Right lobe of liver (tissue), 6 donors: ENCODE measurements at places on chromosomes 1 and 21. TPM values are rescaled to one million over a fixed set of nuclear protein-coding genes. Genes with fewer than 3 reads are reported as not detected.

FOXO6 gene
- total RNA-seq = not detected

CFHR1 gene
- 513 TPM for total RNA-seq

TPRG1L gene
- 51.2 TPM for total RNA-seq

OR2T29 gene
- not detected for total RNA-seq

RLF gene
- 6.2 TPM for total RNA-seq

THEM5 gene
- not detected for total RNA-seq

DNA sequence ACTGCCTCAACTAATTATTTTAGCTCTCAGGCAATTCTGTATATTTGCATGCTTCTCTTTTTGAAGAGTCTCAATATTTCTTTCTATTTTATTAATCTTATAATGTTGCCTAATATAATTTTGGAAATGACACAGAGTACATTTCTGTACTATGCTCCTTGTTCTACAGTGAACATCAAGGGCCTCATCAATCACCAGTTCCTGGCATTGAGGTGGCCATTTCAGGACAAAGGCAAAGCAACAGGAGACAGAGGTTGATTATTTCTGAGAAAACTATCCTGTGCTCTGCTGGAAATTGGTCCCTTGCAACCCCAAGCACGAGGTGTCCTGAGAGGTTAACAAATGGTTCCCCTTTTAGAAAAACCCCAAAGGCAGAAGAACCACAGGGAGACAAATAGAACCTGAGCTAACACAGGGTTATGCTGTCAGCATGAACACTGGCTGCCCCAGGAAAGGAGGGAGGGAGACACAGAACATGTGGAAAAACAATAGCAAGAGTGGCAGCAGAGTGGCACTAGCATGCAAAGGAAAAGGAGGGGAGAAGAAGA is 63.9 kb upstream of the VAV3 start:
- DNase-seq = no peak

GRCh38 chr1:151611288-151611790 is 511 bp upstream of the SNX27 start:
- no peak for DNase-seq

DNA sequence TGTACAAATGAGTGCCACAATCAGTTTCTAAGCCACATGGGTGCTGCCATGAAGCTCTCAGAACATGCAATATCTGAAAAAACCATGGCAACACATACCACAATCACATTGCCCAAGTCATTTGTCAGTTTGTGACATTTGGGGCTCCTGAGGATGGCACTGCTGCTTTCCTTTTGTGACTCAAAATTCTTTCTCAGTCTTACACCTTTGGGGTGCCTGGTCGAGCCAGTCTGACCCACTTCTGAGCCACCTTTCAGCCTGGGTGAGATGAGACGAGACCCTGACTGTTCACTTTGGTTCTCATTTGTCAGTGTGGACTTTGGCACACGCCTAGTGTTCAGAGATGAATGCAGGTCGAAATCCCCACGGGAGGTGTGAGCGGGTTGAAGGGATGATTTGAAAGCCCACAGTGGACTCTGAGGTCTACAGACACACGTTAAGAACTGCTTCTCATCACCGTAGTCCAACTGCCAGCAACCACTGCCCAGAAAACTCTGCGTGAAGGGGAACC is 8.0 kb downstream of the BATF3 start:
- no peak for DNase-seq

- DNase-seq = peak; percentile 22
These were observed 40.4 kb downstream of the DAP3 start for GRCh38 chr1:155729031-155729898.

- DNase-seq = no peak
These were observed 36.7 kb downstream of the ATP2B4 start for GRCh38 chr1:203663294-203663693.

GRCh38 chr1:97820470-97821188 is 100.2 kb downstream of the DPYD start:
- no peak for DNase-seq

DNA sequence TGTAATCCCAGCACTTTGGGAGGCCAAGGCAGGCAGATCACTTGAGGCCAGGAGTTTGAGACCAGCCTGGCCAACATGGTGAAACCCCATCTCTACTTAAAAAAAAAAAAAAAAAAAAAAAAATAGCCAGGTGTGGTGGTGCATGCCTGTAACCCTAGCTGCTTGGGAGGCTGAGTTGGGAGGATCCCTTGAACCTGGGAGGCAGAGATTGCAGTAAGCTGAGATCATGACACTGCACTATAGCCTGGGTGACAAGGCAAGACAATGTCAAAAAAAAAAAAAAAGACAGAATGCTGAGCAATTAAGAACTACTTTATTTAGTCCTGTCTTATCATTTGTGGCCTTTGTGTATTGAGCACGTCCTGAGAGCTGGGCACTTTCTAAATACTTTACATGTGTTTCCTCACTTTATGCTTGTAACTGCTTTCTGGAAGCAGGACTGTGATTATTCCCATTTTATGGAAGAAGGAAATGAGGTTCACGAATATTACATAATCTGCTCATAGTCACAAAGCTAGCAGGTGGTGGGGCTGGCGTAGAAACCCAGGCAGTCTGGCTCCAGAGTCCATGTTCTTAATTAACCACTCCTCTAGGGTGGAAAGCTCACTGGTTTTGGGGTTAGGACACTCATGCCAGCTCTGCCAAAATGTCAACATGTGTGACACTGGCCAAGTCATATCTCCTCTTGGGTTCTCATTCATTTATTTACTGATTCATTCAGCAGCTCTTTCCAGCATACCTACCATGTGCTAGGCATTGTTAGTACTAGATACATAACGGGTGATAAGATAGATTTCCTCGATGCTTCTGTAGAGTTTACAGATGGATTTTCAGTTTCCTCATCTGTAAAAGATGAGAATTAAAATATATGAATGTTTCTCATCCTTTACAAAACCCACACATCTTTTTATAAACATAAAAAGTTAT is 57.7 kb downstream of the DDR2 start:
- peak; percentile 31 for DNase-seq

GRCh38 chr1:235329139-235329902 is 951 bp downstream of the GGPS1 start:
- DNase-seq = no peak

GRCh38 chr1:150150133-150151021 is 661 bp downstream of the PLEKHO1 start:
- DNase-seq = peak; percentile 36

- no peak for DNase-seq
These were observed 21.5 kb downstream of the RPL5 start for GRCh38 chr1:92853299-92853698.

DNA sequence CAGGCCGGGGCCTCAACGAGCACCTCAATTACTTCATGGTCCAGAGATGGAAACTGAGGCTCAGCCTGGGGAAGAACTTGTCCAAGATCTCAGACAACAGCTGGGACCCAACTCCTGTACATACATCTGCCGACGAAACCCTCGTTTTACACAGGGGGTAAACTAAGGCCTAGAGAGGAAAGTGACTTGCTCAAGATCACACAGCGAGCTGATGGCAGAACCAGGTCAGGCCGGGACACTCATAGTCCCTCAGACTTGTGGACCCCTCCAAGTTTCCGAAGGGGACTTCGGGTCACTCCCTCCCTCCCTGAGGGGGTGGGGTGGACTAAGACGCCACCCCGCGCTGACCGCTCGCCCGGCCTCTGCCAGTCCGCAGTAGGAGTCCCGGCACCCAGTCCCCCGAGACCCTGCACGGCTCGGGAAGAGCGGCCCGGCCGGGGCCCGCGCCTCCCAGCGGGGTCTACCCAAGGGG is 430 bp downstream of the WASF2 start:
- no peak for DNase-seq

GRCh38 chr1:194076646-194077045 is 890.2 kb upstream of the B3GALT2 start:
- DNase-seq = no peak

- peak; percentile 52 for DNase-seq
These were observed 19.7 kb downstream of the SLX9 start for GRCh38 chr21:44959376-44960091.

- no peak for DNase-seq
These were observed 98.4 kb upstream of the TARDBP start for GRCh38 chr1:10914056-10914455.

DNA sequence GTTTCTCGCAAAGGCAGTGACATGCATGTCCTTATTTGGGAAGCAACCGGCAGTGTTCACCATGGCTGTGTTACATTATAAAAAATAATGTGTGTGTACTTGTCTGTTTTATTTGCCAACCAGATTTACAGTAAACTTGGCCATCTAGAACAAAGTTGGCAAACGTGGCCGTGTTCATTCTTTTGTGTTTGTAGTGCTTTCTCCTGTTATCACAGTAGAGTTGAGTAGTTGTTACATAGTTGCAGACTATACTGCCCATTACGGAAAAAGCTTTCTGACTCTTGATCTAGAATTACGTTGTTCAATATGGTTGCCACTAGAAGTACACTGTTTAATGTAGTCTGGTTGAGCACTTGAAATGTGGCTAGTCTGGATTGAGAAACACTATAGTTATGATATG is 19.4 kb downstream of the SOAT1 start:
- DNase-seq = no peak

DNA sequence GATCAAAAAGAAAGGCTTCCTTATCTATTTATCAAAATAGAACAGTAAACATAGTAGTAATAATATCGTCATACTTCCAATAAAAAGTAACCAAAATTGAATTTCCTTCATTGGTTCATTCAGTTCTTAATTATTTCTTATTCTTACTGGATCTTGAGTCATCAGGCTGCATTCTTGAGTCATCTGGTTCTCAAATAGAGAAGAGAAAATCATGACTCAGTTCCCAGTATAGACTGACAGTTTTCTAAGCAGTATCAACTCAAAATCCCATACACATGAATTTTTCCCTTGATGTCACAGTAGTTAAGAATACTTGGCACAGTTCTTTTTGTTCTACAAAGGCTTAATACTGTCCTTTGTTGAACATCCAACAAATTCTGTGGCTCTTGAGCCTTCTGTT is 626.9 kb upstream of the ADGRL4 start:
- no peak for DNase-seq

DNA sequence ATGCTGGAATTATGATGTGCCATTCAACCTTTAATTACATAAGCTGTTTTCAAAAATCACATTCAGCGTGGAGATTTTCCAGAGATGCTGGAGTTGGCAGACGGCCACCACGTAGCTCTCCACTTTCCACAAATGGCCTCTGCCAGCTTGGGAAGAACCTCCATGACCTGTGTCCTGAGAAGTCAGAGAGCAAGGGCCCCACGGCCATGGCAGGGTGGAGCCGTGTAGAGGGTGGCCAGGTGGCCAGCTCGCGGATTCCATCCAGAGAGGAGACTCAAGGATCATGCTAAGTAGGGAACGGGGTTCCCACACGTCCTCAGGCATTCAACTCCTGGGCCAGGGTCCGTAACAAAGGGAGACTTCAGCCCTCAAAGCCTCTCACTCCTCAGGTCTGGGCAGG is 1.3 kb upstream of the GALE start:
- DNase-seq = peak; percentile 55

DNA sequence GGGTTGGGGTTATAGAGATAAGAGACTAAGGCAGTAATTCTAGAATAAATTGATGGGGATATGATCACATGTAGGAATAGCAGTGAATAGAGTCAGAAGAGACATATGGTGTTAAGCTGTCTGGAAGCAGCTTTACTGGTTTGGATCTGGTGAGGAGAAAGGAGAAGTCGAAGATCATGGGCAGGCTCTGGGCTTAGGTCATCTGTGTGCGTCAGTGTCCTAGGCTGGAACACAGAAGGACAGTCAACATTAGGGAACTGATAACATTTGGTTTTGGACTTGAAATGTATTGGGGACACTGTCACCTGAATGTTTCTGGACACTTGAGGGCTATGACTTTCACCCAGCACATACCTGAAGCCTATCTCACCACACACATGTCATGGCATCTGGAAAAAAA is 13.9 kb upstream of the GRIK1 start:
- no peak for DNase-seq

DNA sequence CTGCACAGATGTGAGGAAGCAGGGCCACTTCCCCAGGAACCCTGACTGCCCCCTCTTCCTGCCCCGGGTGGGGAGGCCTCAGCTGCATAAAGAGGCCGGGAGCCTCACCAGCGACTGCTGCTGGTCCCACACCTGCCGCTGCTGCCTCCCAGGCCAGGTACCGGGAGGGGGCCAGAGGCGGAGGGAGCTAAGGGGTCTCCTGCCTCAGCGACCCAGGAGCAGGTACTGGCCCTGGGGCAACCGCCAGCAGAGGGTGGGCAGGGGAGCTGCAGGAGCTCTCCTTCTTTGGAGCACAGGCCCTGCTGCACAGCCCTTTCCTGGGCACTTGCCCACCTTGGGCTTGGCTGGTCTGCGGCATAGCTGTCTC is 6.8 kb downstream of the GJC2 start:
- no peak for DNase-seq

DNA sequence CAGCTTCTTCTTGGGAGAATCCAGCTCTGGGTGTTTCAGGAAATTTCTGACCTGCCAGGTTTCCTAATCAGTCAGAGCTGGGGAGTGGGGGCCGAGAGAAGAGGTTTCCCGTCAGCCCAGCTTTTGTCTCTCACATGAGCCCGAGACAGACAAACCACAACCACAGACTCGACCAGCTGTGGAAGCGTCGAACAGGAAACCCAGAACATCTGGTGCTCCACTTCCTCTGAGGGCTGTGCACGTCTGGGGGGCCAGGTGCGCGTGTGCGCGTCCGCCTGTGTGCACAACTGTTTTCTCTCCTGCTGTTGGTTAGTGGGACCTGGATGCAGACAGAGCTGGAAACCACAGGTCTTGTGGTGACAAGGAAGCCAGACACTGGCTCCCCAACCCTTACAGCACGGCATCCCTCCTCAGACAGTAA is 113.0 kb upstream of the SLC25A33 start:
- DNase-seq = no peak

DNA sequence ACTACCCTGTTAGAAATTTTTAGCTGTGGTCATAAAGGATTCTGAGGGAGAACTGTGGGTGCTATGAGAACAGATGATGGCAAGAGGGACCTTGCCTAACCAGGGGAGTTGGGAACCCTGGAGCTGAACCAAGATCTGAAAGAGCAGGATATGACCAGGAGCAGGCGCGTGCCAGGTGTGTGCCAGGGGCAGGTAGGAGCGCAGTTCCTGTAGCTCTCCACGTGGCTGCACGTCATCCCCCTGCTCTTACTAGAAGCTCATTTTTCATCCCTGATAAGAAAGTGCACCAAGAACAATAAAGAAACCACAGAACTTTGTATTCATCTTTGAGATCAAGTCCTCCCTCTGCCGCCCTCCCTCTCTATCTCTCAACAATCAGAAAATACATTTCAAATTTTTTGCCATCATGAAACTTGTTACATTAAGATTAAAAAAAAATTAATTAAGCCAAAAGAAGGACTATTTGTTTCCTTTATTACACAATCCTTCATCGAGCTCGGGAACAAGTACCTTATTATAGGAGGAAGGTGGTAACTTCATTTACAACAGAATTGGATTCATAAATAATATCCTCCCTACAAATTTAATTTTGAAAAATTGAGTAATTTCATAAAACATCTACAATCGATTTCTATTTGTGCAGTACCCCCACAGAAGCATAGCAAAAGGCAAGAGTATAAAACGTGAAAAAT is 78.5 kb downstream of the SLC35F3 start:
- DNase-seq = no peak

- DNase-seq = no peak
These were observed 3.3 kb upstream of the CAPN9 start for GRCh38 chr1:230743899-230744298.
